Activated T-cell treated with anti-CD3 and anti-CD28 coated beads, Interleukin-2, amount 50 U/mL, for 72 hours (primary cell): ENCODE measurements at places on chromosomes 2 and 18. TPM values are rescaled to one million over a fixed set of nuclear protein-coding genes. Genes with fewer than 3 reads are reported as not detected.

DNA sequence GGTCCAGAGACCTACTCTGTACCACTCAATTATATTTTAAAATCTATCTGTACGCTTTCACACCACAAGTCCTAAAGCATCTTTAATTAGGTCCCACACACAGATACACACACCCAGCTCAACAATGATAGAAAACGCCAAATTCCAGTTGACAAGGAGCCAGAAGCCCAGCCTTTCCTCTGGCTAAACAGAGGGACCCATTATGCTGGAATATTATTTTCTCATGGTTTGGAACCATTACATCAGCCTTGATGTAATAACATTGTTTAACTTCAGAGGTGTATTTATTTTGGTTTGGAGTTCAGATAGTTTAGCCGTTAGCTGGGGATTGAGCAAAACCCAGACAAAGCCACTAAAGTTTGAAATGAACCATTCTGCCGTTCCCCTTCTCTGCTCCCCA, 14.0 kb upstream of the INHBB start:
- no peak for DNase-seq

DNA sequence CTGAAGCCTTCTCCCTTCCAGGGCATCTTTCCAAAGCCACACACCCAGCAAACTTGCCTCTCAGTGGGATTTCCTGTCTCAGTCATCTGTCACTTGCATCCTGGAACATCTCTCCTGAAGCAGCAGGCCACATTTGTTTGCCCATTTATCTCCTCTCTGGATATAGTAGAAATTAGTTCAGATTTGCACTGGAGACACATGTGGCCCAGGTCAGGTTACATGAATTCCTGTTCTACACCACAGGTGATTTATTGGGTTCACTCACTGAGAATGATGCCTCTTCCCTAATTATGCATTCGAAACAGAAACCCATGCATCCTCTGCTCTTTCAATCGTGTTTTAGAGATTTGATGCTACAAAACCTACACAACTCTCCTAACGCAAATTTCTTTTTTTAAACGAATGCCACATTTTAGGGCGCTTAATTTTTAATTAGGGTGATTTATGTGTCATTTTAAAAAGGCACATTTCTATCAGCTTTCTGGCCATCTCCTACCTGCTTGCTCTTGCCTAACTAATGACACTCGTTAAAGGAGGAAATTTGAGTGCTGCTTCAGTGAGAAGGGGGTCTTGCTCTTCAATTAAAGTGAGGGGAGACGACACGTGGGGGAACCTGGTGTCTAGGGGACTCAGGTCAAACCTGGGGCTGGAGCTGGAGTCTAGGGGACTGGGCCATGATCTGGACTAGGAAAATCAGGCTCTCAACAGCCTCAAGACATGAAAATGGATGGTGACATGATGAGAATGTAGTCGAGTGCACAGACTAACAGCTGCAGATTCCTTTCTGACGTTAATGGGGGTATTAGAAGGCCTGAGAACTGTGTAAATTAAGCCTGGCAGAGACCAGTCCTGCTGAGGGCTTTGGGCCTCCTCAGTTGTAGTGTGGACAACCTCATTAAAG, 221.4 kb downstream of the CLIP4 start:
- no peak for DNase-seq

GRCh38 chr2:42010743-42011298, 37.0 kb upstream of the PKDCC start:
- no peak for DNase-seq

FIGN gene
- total RNA-seq, result not detected

MYCN gene
- total RNA-seq, result 0.12 TPM
